CD4-positive, alpha-beta T cell treated with Interleukin-17A for 4 hours (primary cell): ENCODE measurements at places on chromosomes 4 and X.

DNA sequence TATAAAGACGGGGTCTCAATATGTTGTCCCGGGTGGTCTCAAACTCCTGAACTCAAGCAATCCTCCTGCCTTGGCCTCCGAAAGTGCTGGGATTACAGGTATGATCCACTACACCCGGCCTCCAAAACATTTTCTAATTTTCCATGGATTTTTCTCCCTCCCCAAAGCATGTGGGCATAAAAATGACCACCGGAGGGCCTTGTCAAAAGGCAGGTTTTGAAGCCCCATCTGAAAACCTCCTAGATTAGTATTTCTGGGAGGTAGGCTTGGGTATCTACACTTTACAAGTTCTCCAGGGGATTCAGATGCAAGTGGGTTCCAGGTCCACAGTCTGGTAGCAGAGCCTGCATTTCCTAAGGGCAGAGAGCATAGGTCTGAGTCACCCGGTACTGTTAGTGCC is 1.4 kb upstream of the GPR173 start:
- DNase-seq, result no peak

DNA sequence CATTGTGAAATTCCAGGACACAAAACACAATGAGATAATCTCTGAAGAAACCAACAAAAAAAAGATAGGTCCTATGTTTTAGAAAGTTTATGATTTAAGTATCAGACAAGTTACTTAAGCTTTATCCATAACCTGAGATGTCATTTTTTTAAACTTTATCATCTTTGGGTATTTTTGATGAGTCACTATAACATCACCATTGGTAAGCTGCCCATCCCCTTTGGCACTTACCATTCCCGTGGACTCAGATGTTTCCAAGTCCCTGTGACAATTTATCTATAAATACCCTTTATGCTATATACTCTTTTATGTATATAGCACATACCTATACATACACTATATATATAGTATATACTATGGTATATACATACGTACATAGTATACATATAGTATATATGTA is 198.9 kb upstream of the GEMIN8 start:
- no peak for DNase-seq

- no peak for DNase-seq
Measured at GRCh38 chr4:126800575-126801141, 832.1 kb upstream of the INTU start.

DNA sequence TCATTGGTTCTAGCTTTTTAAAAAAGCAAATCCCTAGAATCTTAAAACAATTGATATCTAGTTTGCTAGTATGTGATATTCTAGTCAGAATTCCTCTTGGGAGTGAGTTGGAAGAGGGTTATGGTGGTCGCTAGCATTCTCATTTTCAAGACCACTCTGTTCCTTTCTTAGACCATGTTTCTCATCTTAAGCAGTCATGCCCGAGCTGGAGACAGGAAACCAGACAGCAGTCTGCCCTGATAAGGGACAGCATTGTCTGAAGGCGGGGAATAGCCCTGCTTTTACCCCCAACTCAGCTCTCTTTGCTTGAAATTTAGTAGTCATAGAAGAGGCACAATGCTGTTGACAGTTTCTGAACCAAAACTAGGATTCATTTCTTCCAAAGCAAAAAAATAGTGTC is 5.2 kb downstream of the KLF3 start:
- peak; percentile 36 for DNase-seq

DNA sequence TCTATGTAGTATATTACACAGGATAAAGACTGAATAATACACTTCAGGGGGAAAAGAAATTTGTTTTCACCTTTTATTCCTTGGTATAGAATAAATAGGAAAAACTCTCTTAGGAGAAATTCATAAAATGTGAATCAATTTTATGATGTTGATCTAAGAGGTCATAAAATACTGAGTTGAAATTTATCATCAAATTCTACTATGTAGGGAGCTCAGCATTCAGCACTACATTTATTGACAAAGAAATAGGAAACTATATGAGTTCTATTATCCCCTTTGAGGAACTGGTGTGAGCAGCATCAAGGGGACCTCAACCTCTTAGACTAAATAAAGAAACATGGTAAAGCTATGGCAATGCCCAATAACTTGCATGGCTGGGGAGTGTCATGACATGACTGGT is 348.2 kb upstream of the SMIM31 start:
- DNase-seq, result no peak

GRCh38 chr4:36399762-36400353 is 118.4 kb downstream of the DTHD1 start:
- peak; percentile 63 for DNase-seq

GRCh38 chrX:131975851-131976250 is 47.3 kb upstream of the STK26 start:
- no peak for DNase-seq

DNA sequence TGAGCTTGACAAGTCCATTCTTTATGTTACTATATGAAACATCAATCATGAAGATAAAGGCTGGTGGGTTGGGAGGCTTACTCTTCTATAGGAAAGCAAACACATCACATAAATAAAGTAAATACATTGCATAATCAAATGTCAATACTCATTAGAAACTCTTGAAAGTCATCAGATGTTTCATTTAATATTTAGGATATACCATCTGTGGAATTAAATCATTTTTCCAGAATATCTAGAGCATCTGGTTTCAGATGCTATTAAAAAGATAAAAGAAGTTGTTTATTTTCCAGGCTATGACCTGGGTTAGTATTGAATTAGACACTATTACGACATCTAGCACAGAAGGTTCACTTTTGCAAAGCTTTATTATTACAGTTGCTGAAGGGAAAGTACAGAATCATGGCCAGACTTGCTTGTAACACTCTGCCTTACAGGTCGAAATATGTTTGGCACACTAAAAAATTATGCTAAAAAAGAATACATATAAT is 72.6 kb downstream of the METTL14 start:
- DNase-seq, result no peak

GRCh38 chrX:117803463-117803862 is 313.1 kb downstream of the KLHL13 start:
- DNase-seq, result no peak

DNA sequence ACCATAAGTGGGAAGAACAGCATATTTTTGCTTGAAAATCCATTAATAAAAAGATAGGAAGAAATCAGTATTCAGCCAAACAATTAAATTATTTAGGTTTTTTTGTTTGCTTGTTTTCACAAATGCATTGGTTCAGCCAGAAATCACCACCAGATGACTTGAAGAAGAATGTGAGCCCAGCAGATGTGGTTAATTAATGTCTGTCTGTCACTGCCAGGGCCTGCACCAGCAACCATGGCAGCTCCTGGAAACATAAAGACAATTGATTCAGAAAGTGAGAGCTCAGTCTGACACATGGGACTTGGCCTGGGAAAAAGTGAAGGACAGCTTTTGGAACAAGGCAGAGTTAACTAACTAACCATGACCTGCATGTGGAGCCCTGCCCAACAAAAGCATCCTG is 74.0 kb downstream of the MAOB start:
- no peak for DNase-seq

DNA sequence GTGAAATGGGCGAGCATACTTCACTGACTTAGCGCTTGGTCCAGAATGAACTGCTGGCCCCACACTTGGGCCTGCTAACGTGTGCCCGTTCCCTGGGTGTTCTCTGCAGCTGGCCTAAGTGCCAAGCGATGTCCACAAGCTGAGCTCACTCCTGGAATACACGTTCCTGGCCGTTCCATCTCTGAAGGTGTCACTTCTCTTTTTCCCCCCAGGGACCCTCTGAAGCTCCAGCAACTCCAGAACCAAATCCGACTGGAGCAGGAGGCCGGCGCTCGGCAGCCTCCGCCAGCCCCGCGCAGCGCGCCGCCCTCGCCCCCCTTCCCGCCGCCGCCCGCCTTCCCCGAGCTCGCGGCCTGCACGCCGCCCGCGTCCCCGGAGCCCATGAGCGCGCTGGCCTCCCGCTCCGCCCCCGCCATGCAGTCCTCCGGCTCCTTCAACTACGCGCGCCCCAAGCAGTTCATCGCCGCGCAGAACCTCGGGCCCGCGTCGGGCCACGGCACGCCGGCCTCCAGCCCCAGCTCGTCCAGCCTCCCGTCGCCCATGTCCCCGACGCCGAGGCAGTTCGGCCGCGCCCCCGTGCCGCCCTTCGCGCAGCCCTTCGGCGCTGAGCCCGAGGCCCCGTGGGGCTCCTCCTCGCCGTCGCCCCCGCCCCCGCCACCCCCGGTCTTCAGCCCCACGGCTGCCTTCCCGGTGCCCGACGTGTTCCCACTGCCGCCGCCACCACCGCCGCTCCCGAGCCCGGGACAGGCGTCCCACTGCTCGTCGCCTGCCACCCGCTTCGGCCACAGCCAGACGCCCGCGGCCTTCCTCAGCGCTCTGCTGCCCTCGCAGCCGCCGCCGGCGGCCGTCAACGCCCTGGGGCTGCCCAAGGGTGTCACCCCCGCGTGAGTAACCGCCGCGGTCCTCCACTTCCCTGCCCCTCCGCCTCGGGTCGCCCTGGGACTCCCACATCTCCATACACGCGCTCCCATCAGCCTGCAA is 132.3 kb downstream of the CBR4 start:
- DNase-seq, result peak; percentile 28

DNA sequence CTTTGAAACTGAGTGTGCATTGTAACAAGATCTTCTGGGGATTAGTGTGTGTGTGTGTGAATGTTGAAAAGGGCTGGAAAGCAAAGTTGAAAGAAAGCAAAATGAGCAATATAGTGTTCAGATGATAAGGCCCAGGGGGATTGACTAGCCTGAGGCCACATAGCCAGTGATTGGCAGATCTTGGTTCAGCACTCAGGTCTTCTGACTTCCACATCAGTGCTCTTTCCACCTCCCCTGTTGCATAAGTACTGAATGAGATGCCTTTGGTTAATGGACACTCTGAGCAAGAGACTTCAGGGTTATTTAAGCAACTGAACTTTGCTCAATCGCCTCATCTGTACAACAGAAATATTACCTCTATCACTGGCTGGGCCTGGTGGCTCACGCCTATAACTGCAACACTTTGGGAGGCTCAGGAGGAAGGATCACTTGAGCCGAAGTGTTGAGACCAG is 120.4 kb downstream of the TMEM164 start:
- DNase-seq, result no peak

DNA sequence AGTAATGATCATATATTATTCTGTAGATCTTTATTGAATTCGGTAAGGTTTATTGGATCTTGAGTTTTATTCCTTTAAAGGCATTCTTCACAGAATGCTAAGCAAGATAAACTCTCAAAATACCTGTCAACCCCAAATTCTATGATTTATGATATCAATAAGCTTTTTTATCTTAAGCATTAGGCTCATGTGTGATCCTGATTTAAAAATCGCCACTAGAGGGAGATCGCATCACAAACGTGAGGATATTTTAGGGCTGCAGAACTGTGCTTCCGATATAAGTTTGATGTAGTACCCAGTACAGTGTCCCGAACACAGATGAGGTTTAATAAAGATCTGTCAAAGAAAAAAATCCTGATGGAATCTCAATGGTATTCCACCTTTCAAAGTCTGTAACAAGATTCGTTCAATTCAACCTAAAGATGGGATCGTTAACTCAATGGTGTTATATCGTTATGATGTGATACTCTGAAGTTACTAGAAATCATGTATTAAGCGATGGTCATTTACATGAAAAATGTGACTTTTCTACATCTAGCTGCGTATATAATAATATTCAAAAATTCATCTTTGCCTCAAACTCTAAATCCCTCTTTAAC is 169.0 kb downstream of the CORIN start:
- peak; percentile 9 for DNase-seq

DNA sequence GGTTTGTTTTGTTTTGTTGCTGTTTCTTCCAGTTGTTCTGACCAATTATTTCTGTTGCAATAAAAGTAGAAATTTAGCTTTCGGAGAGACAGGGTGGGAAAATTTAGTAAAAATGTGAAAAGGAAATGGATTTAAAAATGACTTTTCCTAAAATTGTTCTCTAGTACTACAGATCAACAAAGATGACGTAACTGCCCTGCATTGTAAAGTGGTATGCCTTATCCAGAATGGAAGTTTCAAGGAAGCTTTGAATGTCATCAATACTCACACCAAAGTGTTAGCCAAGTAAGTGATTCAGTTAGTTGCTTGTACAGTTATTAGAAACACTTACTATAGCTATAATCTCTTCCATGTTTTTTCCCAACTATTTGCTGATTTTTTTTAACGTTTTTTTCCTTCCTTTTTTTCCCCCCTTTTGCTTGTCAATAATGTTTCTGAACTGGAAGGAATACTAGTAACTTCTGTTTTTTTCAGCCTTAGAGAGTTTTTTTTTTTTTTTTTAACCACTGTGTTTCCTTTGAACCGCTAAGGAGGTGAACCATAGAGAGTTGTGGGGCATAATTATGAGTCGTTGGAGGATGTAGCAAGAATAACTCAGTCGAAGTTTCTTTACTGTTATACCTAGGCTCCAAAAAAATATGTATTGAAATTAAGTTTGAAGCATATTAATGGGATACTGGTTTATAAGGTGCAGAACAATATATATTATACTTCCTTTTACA is 2.2 kb downstream of the SRP72 start:
- DNase-seq, result no peak

- no peak for DNase-seq
Measured at GRCh38 chr4:95061220-95061619, 303.5 kb downstream of the BMPR1B start.

DNA sequence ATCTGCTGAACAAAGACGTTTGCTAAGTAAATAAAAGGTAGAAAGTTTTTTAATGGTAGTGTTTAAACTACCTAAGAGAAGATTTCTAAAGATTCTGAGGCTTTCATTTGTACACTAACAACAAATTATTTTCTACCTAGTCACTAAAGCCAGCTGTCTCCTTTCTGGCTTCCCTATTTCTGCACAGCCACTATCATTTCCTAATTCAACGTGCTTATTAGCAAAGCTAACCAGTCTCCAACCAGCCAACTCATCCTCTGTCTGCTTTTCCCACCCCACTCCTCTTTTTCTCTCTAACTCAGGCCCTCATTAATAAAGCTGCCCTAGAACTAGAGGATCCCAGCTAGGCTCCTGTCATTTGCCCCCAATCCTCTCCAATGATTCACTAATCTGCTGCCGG is 118.2 kb downstream of the ZNF827 start:
- no peak for DNase-seq

GRCh38 chr4:2320152-2320551 is 58.2 kb upstream of the MXD4 start:
- no peak for DNase-seq

DNA sequence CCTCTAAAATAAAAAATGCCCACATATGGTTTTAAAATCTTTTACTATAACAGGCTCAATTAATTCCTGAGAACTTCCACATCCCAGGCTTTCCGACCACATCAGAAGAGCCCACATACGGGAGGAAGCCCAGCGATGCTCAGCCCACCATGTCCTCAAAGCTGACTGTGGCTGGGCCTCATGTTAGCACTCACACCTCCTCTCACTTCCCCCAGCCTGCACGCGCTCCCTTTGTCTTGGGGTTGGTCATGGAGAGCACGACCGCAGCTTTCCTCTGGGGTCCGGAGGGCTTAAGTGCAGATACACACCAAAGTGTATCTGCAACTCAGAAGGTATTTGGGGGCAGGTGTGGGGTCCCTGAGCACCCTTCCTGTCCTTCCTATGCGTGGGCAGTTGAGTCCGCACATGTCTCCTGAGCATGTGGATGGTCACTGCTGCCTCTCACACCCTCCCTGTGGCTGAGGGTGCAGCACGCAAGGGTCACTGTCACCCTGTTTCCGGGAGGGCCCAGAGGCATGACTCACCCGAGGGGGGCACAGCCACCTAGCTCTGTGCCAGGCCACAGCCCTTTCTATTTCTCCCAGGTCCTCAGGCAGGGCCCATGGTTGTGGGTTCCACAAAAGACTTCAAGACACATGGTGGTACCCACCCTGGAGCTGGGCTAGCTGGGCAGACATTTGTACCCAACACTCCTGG is 21.2 kb downstream of the WDR1 start:
- peak; percentile 50 for DNase-seq
